ENCODE measurements at places on chromosomes 2 and 18. TPM values are rescaled to one million over a fixed set of nuclear protein-coding genes. Genes with fewer than 3 reads are reported as not detected.

DNA sequence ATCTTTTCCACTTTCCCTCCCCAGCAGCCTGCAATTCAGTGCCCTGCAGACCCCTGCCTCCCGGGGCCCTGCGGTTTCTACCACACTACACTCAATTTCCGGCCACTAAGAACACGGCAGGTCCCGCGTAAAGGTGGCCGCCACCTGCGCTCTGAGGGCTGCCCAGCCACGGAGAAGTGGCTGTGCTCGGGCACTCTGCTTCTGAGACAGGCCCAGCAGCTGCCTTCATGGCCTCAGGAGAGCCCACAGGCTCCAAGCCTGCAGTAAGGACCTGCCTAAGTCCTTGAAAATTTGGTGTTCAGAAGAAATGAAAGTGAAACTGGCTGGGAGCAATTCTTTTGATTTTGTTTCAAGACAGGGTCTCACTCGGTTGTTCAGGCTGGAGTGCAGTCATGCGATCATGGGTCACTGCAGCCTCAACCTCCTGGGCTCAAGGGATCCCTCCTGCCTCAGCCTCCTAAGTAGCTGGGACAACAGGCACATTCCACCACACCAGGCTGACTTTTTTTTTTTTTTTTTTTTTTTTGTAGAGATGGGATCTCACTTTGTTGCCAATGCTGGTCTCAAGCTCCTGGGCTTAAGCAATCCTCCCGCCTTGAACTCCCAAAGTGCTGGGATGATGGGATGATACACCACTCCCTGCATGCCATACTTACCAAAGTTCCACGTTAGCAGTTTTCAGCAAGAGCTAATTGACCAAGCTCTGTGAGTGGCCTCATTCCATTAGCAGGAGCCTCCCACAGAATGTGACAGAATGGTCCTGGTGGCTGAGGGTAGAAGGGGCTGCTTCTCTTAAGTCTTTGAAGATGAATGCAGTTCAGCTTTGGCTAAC lies 14.6 kb upstream of the ALPP start:
- no peak for DNase-seq

CDK5R2 gene
- total RNA-seq: 0.19 TPM

RBM44 gene
- 0.16 TPM for total RNA-seq

DNA sequence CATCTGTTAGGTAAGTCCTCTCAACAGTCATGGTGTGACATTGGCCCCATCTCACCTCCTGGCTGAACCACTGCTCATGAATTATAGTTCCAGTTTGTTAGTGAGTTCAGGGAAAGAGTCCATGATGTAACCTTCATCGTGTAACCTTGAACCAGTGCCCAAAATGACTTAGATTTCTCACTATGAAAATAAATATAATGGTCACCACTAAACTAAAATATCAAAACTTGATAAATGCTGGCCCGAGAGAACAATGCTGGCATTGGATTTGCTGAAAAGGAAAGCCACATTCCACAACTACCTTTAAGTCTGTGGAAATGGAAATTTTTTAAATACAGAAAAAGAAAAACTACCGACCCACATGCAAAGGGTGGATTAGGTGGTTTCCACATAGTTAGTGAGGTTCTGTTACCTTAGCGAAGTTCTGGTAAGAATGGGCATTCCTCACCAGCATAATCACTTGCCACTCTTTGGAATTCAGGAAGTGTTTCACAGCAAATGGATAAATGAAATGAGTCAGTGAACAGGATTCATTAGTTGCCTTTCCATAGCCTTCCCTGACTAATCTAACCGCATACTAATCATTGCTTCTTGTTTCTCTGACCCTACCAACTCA lies 133.9 kb upstream of the CTAGE1 start:
- no peak for DNase-seq

DNA sequence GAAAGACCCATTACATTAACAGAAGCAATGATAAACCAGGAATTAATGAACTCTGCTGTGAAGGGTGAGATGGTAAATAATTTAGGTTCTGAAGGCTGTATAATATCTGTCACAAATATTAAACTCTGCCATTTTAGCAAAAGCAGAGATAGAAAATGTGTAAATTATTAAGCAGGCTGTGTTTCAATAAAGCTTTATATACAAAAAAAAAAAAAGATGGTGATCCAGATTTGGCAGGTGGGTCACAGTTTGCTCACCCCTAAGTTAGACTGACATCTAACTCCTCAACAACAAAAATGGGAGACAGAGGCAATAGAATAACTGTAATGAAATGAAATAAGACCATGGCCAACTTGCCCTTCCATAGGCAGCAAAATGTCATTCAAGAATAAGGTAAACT lies 157.3 kb upstream of the FANCL start:
- DNase-seq: no peak

DNA sequence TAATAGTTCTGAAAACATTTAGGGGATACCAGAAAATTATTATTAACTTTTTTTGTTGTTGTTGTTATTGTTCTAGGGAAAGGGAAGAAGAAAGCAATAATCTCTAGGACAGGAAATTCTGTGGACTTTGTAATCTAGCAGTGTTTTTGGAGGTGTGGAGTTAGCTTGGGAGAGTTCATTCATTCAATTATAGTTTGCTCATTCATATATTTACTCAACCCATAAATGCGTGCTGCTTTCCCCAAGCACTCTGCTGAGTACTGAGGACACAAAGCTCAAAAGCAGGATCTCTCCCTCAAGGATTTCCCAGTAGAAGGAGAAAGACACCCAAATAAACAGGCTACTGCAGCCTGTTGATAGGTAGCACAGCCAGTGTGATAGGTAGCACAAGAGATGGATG lies 984.3 kb downstream of the BCL11A start:
- DNase-seq: no peak

DNA sequence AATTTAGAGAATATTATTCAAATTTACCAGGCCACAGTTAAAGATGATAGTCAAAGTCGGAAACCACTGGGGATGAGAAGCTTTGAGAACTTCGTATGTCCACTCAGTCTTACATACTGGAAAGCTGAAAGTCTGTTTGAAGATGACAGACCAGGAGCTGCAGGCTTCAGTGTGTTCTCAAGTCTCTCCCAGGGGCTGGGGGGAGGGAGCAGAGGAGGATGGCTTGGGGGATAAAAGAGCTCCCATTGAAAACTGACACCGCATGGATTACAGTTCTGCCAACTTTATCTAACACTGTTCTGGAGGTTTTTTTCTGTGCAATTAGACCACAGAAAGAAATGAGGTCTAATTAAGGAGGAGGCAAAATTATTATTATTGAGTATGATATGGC lies 170.5 kb upstream of the ALKAL2 start:
- no peak for DNase-seq

DNA sequence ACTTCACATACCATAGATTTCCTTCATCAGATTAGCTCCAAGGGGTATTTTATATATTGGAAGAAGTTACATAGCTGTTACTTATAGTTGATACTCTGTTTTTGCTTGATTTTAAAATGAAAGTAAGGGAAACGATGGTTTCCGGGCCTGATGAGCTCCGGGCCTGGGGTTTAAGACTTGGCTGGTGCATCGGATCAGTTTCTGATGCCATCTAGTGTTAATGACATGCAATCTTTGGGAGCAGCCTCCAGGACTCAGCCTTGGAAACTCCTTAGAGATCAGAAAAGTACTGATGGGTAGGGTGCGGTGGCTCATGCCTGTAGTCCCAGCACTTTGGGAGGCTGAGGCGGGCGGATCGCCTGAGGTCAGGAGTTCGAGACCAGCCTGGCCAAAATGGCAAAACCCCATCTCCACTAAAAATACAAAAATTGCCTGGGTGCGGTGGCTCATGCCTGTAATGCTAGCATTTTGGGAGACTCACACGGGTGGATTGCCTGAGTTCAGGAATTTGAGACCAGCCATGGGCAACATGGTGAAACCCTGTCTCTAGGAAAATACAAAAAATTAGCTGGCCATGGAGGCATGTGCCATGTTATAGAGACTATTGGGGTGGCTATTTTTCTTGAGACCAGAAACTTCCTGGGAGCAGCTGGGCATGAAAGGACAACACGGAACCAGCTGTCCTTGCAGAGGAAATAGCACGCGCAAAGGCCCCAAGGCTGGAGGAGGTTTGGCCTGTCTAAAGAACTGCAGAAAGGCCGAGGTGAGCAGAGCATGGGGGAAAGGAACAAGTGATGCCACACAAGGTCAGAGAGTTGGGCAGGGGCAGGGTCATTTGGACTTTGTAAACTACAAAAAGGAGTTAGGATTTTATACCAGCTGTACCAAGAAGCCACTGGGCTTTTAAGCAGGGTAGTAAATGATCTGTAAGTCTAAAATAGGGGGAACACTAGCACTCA lies 46.9 kb upstream of the CNOT11 start:
- peak; percentile 68 for DNase-seq

TBR1 gene
- total RNA-seq: not detected

DNA sequence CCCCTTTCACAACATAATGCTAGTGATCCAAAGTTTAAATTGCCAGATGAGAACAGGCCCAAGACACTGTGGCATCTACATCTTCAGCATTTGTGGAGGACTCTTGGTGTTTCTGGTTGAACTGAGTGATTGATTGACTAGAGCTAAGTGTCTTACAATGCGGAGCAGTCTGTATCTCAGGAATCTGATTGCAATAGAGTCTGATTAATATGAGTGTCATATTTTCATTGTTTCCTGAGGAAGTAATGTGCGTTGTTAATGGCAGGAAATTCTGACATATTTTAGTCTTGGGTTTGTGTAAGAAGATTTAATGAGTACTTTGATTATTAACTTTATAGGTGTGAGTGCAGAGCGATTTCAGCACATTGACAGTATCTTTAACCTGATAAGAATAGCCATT lies 82.0 kb upstream of the PROKR1 start:
- no peak for DNase-seq

DNA sequence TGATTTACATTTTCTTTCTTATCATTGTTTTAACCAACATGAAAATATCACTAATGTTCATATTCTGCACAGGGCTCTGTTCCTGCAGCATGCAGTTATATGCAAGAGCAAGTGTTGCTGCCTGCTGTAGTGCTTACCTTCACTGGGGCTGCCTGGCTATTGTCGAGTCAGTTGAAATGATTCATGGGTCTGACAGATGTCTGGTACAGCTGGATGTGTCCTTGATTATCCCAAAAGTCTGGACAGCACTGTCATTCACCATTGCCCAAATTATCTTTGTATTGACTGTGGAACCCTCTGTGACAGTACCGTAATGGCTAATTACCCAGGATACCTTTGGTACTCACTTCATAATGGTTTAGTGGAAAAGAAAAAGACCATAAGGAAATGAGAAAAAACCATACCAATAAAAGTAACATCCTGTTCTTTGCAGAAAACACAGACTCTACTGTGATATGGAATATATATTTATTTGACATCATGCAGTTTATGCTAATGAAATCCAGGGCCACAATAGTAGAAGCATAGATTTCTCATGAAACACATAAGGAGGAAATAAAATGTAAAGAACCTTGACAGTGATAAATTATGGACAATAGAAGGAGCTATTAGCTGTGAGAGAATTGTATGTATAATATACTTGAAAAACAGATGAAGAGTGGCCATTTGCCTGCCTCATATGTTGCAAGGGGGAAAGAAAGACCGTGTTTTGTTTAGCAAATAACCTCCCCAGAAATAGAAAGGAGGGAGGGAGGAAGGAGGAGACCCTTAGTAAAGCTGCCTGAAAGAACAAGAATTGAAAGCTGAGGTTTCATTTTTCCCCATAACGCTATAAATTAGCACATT lies 249.8 kb upstream of the ATP5MC3 start:
- no peak for DNase-seq

- DNase-seq: no peak
Observed at GRCh38 chr2:47264686-47265085, 109.6 kb upstream of the STPG4 start.

- DNase-seq: no peak
Observed at GRCh38 chr2:225296951-225297350, 102.6 kb upstream of the NYAP2 start.

ZNG1B gene
- 16.2 TPM for total RNA-seq

GRCh38 chr18:39841482-39842365 lies 2113.3 kb upstream of the PIK3C3 start:
- peak; percentile 68 for DNase-seq
